Cardiac septum (tissue), 1 donor: ENCODE measurements at places on chromosomes 7 and 10. TPM values are rescaled to one million over a fixed set of nuclear protein-coding genes. Genes with fewer than 3 reads are reported as not detected.

The PRKCQ gene
- total RNA-seq, result 0.24 TPM

The VAX1 gene
- not detected for total RNA-seq

DNA sequence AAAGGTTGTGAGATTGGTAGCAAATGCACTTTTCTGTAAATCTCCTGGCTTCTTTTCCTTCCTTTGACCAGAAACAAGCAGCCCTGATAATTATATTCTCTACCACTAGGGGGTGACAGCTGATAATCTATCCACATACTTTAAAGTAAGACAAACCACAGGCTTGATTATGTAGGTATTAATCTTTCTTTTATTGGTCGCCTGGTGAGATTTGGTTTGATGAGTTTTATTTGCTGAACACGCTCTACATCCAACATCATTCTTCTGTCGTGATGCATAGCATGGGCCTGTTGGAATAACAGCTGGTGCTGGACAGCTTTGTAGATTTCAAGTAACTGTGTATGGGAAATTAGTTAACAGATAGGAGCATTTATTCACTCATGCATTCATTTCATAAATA is 63.5 kb downstream of the ZNF365 start:
- DNase-seq, result no peak

GRCh38 chr7:35253460-35253709 is 515 bp downstream of the TBX20 start:
- no peak for DNase-seq

GRCh38 chr7:44367475-44368043 is 42.2 kb upstream of the CAMK2B start:
- DNase-seq, result no peak

DNA sequence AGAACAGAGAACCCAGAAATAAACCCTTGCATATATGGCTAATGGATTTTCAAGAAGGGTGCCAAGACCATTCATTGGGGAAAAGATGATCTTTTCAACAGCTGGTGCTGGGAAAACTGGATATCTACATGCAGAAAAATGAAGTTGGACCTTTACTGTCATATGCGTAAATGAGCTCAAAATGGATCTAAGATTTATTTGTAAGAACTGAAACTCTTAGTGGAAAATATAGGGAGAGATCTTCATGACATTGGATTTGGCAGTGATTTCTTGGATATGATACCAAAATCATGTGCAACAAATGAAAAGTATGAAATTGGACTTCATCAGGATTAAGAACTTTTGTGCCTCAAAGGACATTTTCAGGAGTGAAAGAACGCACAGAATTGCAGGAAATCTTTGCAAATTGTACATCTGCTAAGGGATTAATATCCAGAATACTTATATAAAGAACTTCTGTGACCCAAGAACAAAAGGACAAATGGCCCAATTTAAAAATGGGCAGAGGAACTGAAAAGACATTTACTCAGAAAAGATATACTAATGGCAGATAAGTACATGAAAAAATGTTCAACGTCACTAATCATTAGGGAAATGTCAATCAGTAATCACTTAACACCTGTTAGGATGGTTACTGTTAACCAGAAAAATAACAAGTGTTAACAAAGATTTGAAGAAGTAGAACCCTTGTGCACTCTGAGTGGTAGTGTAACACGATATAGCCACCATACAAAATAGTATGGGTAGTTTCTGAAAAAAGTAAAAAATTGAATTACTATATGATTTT is 6.1 kb downstream of the DBF4 start:
- no peak for DNase-seq

GRCh38 chr10:98260350-98260749 is 7.6 kb downstream of the LOXL4 start:
- no peak for DNase-seq

DNA sequence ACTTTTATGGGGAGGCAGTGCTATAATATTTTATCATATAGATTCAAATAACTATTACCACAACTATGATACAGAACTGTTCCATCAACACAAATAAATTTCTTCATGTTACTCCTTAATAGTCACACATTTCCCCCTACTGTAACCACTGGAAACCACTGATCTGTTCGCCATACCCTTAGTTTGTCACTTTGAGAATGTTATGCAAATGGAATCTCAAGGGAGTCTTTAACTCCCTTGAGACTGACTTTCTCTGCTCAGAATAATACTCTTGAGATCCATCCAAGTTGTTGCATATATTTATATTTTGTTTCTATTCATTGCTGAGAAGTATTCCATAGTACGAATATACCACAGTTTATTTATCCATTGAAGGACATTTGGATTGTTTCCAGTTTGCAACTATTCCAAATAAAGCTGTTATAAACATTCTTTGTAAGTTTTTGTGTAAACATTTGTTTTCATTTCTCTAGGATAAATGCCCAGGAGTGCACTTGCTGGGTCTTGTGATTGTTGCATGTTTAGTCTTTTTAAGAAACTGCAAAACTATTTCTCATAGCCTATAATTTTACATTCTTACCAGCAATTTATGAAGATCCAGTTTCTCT is 19.7 kb upstream of the PON2 start:
- DNase-seq, result no peak

DNA sequence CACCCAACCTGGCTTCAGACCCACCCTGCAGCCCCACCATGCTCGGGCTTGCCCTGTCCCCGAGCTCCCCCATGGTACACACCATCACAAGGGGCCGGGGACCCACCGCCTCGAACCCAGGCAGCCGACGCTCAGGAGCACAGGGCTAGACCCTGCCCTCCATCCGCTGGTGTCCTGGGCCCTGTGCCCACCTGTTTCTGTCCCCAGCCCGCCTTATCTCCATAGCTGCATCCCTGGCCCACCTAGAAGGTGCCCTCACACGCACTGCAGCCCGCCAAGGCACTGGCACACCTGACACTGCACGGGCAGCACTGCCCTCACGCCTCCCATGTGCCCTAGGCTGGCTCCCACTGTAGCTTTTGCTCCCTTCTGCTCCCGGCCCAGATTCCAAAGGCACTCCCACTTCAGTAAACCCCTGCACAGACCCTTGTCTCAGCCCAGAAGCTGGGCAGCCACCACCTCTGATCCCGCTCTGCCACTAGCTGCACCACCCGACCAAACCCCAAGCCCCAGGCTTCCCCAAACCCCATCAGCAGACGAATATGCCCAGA is 17.1 kb downstream of the YKT6 start:
- peak; percentile 64 for DNase-seq

DNA sequence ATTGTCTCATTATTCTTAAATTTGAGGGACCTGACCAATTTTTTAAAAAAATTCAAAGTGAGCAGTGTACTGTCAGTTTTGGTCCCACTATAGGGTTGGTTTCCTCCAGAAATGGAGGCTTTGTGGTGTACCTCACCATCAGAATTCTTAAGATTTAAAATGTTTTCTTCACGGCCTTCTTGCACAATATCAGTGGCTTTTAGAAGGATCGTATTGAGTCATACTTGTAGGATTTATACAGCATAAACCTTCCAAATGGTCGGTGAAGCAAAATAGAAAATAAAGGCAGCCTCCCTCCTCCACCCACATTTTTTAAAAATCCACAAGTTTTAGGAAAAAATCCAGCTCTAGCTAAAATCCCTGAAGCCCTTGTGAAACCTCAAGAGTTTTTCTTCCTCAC is 126.4 kb downstream of the RNLS start:
- no peak for DNase-seq
